ENCODE measurements at places on chromosomes 7 and 10. TPM values are rescaled to one million over a fixed set of nuclear protein-coding genes. Genes with fewer than 3 reads are reported as not detected.

ZNF735 gene
- total RNA-seq: not detected

AKR1C8 gene
- total RNA-seq: not detected

SLF2 gene
- total RNA-seq: 24.4 TPM

SH2D4B gene
- 0.07 TPM for total RNA-seq
